Stimulated activated CD4-positive, alpha-beta T cell treated with anti-CD3 and anti-CD28 coated beads, TNF-alpha, amount 100 ng/mL, for 24 hours (primary cell): ENCODE measurements at places on chromosomes 7 and 10.

- DNase-seq, result no peak
Measured at GRCh38 chr10:5465976-5466450, 33.4 kb downstream of the CALML5 start.

DNA sequence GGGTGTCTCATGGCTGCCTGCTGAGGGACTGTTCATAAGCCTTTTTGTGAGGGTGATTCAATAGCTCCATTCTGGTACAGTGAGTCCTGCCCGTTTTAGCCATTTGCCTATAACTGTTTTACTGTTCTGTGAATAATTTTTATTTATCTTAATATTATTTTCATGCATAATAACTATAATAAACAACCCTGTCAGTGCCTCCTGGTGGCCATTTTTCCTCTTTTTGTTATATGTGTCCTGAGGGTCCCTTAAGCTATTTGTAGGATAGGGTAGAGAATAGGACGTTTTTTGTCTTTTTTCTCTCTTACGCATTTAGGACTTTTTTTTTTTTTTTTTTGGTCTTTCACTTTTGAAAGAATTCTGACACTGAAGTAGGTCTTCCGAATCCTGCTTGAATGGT, 2.9 kb downstream of the C1QL3 start:
- DNase-seq, result no peak

- DNase-seq, result no peak
Measured at GRCh38 chr7:113774182-113774807, 144.5 kb downstream of the PPP1R3A start.

DNA sequence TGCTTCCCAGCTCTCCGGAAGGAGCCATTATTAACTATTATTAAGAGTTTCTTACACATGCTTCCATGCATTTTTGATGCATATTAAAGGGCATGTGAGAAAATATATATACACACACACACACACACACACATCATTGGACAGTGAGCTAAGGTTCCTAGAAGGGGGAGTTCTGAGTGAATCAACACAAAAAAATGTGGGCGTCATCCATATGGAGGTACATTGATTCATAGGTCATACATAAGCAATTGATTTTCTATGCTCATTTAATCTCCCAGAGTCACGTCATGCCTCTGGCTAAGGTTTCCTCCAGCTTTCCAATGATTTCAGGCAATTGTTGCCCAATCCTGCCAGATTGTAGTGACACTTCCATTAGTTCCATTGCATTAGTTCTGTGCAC, 269.4 kb downstream of the DNAJB9 start:
- no peak for DNase-seq

DNA sequence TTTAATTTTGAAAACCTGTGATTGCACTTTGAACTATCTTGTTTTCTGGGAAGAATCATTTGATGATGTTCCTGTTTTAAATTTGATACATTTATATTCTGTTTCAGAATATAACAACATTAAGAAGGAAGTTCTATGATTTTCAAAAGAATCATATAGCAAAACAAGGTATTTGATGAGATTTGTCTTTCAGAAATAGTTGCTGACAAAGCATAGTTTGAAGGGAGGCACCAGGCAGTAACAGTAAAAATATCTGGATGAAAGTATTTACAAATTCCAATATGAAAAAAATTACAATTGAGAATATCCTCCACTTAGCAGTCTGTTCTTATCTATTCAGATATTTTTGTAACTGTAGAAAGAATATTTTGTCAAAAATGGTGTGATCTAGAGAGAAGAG, 266.1 kb upstream of the CSTF2T start:
- no peak for DNase-seq

DNA sequence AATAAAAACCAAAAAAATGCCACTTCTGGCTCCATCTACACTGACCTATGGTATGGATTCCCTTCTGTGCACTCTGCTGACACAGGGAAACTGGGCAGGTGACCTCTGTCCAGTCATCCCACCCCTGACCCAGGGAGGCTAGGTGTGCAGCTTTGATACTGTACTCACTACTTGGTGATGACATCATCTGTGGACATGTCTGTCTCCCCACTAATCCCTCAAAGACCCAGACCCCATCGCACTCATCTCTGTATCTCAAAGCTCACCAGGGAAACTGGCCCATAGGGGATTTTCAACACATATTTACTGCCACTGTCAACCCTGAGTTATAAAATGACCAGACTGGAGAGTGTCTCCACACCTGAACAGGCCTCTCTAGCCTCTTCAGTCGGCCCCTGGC, 10.6 kb downstream of the SGMS1 start:
- DNase-seq, result no peak

GRCh38 chr7:2864999-2865670, 21.0 kb upstream of the GNA12 start:
- peak; percentile 51 for DNase-seq

DNA sequence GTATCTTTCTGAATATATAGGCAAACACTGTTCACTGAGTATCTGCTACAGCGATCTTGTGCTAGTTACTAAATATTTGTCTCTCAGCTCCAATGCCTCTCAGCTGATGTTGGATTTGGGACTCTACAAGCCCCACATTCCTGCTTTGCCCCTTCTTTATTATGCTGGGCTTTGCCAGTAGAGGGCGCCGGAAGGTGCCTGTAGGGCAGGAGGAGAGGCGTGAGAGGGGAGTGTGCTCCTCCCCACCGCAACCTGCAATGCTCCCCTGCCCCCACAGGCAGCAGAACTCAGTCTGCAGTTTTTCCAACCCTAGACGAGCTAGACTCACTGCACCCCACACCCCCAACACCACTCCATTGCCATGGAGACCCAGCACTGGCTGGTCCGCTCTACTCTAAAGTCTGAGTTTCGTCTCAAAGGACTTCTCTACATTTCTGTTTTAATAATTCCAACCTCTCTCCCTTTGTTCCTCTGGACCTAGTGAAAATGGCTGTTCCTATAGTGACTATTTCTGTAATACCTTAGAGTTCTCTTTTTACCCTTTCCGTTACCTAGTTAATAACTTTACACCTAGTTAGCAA, 337.6 kb downstream of the CCSER2 start:
- DNase-seq, result peak; percentile 6

DNA sequence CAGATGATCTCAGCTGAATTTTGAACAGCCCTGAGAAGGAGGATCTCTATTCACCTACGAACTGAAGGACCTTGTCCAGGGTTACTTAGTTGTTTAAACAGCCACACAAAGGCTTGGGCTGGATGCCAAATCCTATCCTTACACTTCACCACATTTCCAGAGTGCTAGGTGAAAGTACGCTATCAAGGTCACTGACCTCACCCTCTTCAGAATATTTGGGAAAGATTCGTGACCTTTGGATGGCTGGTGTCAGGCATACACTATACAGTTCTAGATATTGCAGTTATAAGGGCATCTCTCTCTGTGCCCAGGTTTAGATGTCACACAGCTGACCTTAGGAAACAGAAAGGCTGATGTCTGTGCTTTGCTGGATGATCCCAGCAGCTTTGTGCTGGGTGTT, 61.2 kb upstream of the ABLIM1 start:
- DNase-seq, result no peak

GRCh38 chr7:12889391-12889790, 202.0 kb downstream of the ARL4A start:
- DNase-seq, result no peak

DNA sequence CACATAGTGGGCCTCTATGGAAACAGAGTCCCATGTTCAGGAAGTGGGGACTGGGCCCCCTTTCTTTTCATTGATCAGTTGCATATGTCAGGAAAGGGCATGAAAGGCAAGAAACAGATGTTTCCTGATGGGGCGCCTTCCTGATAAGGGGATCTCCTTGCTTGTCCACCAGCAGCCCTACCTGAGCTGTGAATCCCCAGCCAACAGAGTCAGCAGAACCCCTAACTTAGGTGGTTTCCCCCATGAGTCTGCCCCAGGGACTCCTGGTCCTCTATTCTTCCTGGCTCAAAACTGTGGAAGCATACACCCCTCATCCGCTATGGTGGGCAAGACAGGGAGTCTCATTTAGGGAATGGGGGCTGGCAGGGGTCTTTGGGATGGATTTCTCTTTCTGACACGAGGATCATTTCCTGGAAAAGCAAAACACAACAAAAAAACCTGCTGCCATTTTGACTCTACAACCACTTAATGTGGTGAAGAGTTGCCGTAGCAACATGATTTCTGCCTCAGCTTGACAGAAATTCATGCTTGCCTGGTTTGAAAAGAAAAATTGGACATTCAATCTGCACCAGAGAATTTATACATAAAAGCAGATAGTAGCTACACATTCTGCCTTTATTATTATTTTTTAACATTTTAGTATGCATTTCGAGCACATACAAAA, 119.8 kb downstream of the SPAG6 start:
- DNase-seq, result no peak

- no peak for DNase-seq
Measured at GRCh38 chr10:5500162-5500670, 846 bp upstream of the CALML5 start.

GRCh38 chr10:97836446-97836845, 13.2 kb upstream of the GOLGA7B start:
- no peak for DNase-seq

GRCh38 chr10:44713307-44713706, 197.8 kb upstream of the TMEM72 start:
- no peak for DNase-seq
